ENCODE measurements at places on chromosomes 4 and X. TPM values are rescaled to one million over a fixed set of nuclear protein-coding genes. Genes with fewer than 3 reads are reported as not detected.

DNA sequence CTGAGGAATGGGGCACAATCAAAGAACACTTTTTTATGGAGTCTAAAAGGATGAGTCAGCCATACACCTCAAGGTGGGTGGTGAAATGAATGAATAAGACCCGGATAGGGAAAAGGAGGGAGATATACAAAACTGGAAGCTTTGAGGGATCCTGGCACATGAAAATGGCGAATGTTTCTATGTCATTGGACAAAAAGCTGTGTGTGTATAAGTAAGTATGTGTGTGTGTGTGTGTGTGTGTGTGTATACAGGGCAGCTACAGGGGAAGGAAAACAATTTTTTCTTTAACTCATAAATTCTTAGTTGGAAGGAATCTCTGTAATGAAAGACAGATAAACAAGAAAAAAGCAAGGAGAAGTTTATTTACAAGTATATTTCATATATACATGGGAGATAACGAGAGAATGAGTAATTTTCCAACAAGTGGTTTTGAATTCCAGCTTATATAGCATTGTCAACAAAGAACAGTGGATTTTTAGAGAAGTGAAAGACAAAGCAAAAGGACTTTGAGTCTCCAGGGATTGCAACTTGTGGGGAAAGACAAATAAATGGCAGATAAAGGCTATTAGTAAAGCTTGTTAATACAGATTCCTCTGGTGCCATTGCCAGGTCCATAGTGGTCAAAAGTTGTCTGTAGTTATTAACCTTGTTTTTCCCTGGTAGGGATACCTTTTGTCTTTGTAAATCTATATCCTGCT lies 99.7 kb downstream of the MMRN1 start:
- H3K4me3 ChIP-seq = no peak overlapping the region
- DNase-seq = no peak
- no peak overlapping the region for H3K27ac ChIP-seq
- no peaks in the 10 kb centered on the region for H3K27me3 ChIP-seq
- no peaks in the 10 kb centered on the region for H3K36me3 ChIP-seq

GRCh38 chrX:71214152-71214551 lies 8.9 kb upstream of the GJB1 start:
- no peaks in the 10 kb centered on the region for H3K4me1 ChIP-seq
- no peak for DNase-seq
- no peaks in the 10 kb centered on the region for H3K27me3 ChIP-seq
- no peaks in the 10 kb centered on the region for H3K36me3 ChIP-seq

- H3K27ac ChIP-seq = no peak overlapping the region
- H3K4me3 ChIP-seq = no peak overlapping the region
- no peaks in the 10 kb centered on the region for H3K27me3 ChIP-seq
- no peaks in the 10 kb centered on the region for H3K36me3 ChIP-seq
- DNase-seq = no peak
These were observed 607.8 kb downstream of the FSTL5 start for GRCh38 chr4:161555689-161556660.

GRCh38 chrX:56728752-56729151 lies 291 bp upstream of the NBDY start:
- H3K27me3 ChIP-seq = no peaks in the 10 kb centered on the region
- no peaks in the 10 kb centered on the region for H3K4me1 ChIP-seq
- DNase-seq = no peak
- no peaks in the 10 kb centered on the region for H3K36me3 ChIP-seq

DNA sequence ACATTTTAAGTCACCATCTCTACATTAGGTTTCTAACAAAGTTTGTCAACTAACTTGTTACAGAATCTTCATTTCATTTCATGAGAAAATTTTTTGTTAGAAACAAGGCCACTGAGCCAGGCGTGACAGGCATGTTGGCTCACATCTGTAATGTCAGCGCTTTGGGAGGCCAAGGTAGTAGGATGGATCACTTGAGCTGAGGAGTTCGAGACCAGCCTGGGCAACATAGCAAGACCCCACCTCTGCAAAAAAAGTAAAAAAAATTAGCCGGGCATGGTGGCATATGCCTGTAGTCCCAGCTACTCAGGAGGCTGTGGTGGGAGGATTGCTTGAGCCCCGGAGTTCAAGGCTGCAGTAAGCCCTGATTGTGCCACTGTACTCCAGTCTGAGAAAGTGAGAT lies 32.3 kb downstream of the FAT1 start:
- H3K4me3 ChIP-seq = no peak overlapping the region
- no peaks in the 10 kb centered on the region for H3K36me3 ChIP-seq
- peaks cover 1% of the 10 kb centered on the region for H3K4me1 ChIP-seq

DNA sequence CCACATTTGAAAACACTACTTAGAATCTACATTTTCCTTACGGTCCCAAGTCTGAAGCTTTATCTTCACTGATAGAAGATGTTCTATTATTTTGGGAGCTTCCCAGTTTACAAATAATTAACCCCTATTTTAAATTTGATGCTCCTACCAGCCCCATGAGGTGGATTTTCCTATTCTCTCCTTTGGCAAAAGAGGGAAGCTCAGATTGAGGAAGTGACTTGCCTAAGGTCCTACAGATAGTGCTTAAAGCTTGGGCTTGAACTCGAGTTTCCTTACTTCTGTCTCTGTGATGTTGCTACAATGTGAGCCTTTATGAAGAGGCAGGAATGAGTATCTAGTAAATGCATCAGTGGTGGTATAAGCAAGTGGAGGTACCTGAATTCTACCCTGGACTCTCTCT lies 27.5 kb downstream of the HEPH start:
- no peak for DNase-seq
- H3K27me3 ChIP-seq = no peaks in the 10 kb centered on the region
- no peak overlapping the region for H3K27ac ChIP-seq
- H3K4me1 ChIP-seq = no peaks in the 10 kb centered on the region
- no peaks in the 10 kb centered on the region for H3K36me3 ChIP-seq

GRCh38 chr4:88697141-88697540 lies 488 bp downstream of the NAP1L5 start:
- no peaks in the 10 kb centered on the region for H3K4me1 ChIP-seq
- H3K4me3 ChIP-seq = peak overlapping the region; percentile 62
- H3K27me3 ChIP-seq = no peaks in the 10 kb centered on the region
- DNase-seq = no peak

DNA sequence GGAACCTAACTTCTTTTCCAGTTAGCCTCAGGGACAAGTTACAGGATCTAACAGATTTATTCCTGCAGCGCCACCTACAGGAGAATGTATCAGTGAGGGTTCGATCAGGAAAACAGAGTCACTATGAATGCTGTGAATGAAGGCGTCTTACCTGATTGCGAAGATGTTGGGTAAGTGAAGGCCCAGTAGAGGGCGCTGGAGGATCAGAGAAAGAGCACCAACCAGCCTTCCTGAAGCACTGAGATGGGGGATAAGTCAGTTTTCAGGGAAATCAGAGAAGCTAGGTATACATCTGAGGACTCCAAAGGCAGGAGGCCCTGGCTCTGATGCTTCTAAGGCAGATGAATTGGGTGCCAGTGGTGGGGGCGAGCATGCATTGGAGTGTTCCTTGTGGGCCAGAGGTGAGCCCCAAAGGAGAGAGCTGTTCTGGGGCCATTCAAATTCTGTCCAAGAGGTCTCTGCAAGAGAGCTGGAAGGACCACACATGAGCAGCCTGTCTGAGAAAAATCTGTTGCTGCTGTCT lies 169.9 kb upstream of the AADAT start:
- no peaks in the 10 kb centered on the region for H3K36me3 ChIP-seq
- H3K4me1 ChIP-seq = no peaks in the 10 kb centered on the region
- H3K27ac ChIP-seq = no peak overlapping the region
- H3K27me3 ChIP-seq = no peaks in the 10 kb centered on the region

GRCh38 chrX:5250106-5250505 lies 978.6 kb downstream of the NLGN4X start:
- no peaks in the 10 kb centered on the region for H3K36me3 ChIP-seq
- H3K27ac ChIP-seq = no peak overlapping the region
- H3K27me3 ChIP-seq = no peaks in the 10 kb centered on the region
- H3K4me3 ChIP-seq = no peak overlapping the region
- DNase-seq = no peak

GRCh38 chr4:55458611-55459010 lies 62.9 kb downstream of the TMEM165 start:
- no peak for DNase-seq
- no peaks in the 10 kb centered on the region for H3K27me3 ChIP-seq
- H3K27ac ChIP-seq = no peak overlapping the region
- H3K4me1 ChIP-seq = no peaks in the 10 kb centered on the region

DNA sequence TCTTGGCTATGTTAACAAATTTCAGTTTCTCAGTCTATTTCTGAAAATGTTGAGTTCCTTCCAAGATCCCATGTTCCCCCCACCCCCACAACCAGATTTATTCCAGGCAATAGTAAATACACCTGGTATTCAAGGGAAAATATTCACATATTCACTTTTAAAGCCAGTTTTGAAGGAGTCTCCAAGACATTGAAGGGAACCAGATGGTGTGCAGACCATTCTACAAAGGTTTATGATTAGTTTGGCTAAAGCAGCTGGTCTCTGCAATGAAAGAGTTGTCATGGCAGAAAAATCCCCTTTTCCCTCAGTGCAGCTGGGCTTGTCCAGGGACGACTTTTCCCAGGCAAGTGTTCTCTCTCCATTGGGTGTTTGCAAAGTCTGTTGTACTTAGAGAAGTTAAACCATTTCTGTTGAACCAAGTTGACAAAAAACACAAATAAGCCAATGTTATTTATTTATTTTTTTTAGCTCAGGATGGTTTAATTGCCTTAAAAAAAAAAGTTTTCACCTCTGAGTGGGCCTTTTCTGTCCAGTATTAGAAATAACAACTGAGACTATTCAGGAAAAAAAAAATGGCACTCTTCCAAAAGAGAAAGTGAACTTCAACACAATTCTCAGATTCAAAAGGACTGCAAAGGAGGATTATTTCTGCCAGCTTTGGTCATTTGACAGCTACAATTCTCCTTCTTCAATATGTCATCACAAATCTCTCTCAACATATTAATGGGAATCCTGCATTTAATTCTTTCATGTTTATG lies 410.6 kb downstream of the IL1RAPL1 start:
- no peaks in the 10 kb centered on the region for H3K36me3 ChIP-seq
- no peak overlapping the region for H3K27ac ChIP-seq
- no peak overlapping the region for H3K4me3 ChIP-seq
- DNase-seq = no peak
- no peaks in the 10 kb centered on the region for H3K27me3 ChIP-seq

- H3K27me3 ChIP-seq = no peaks in the 10 kb centered on the region
- H3K27ac ChIP-seq = no peak overlapping the region
- H3K36me3 ChIP-seq = no peaks in the 10 kb centered on the region
- no peak for DNase-seq
- no peaks in the 10 kb centered on the region for H3K4me1 ChIP-seq
These were observed 268.1 kb downstream of the THOC2 start for GRCh38 chrX:123464709-123465108.

DNA sequence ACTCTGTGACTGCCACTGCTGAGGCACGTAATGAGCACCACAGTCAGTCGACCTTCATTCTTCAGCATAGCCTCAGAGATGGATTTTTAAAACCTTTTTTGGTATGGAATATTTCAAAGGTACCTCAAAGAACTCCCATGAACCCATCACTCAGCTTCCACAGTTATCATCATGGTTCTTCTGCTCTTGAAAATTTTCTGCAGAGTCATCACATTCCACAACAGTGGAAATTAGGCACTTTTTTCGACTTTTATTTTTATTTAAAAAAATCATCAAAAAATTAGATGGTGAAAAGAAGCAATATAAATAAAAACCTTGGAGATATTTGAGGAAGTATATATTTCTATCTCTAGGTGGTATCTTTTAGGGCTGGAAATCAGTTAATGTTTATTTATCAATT lies 37.5 kb downstream of the TBC1D19 start:
- no peak for DNase-seq
- peaks cover 5% of the 10 kb centered on the region for H3K4me1 ChIP-seq
- H3K36me3 ChIP-seq = no peaks in the 10 kb centered on the region
- no peak overlapping the region for H3K27ac ChIP-seq

DNA sequence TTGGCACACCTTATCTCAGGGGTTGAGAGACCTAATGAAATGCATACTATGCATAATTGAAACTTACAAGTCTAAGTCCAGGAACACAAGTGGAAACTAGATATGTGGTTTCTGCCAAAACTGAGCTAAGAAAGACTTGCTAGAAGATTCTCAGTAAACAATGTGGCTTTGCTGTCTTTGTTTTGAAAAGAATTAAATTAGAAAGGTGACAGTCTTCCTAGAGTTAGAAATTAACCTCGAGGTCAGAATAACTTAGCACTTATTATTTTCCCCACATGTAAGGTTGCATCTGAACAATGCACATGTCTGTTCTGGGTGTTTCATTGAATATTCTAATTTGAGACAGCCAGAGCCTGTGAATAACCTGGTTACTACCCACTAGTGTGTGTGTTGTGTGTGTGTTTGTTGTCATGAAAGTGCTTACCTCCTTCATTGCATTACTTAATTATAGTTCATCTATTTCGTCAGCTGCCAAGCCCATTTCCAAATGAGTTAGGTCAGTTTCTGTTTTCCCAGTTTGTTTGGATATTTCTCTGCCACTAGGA lies 1.5 kb downstream of the EREG start:
- no peak for DNase-seq
- H3K27ac ChIP-seq = no peak overlapping the region
- no peaks in the 10 kb centered on the region for H3K36me3 ChIP-seq
- H3K4me3 ChIP-seq = no peak overlapping the region
- no peaks in the 10 kb centered on the region for H3K27me3 ChIP-seq

- no peaks in the 10 kb centered on the region for H3K36me3 ChIP-seq
- no peaks in the 10 kb centered on the region for H3K4me1 ChIP-seq
- H3K27ac ChIP-seq = no peak overlapping the region
- no peak for DNase-seq
These were observed 55.8 kb downstream of the MBNL3 start for GRCh38 chrX:132433001-132433400.

- no peaks in the 10 kb centered on the region for H3K4me1 ChIP-seq
- no peak overlapping the region for H3K4me3 ChIP-seq
- no peaks in the 10 kb centered on the region for H3K36me3 ChIP-seq
- no peaks in the 10 kb centered on the region for H3K27me3 ChIP-seq
These were observed 9.9 kb upstream of the PI4K2B start for GRCh38 chr4:25223802-25224375.

GRCh38 chr4:44425614-44426208 lies 22.9 kb downstream of the KCTD8 start:
- no peaks in the 10 kb centered on the region for H3K4me1 ChIP-seq
- H3K36me3 ChIP-seq = no peaks in the 10 kb centered on the region
- H3K27me3 ChIP-seq = no peaks in the 10 kb centered on the region
- no peak overlapping the region for H3K4me3 ChIP-seq
- no peak overlapping the region for H3K27ac ChIP-seq

Gene RNF150
- total RNA-seq = 9.1 TPM

Gene IL1RAPL2
- total RNA-seq = 0.25 TPM

Gene ITGB1BP2
- 1.7 TPM for total RNA-seq

Gene C4orf36
- not detected for total RNA-seq

Gene PRSS12
- 15.0 TPM for total RNA-seq

Gene FAM184B
- not detected for total RNA-seq

Gene CYLC1
- total RNA-seq = not detected

Gene SHISA3
- total RNA-seq = 4.4 TPM

Gene KCNE5
- total RNA-seq = 1.2 TPM

Gene EMCN
- 20.1 TPM for total RNA-seq

Gene SLC2A9
- total RNA-seq = 7.9 TPM

Gene SMIM31
- not detected for total RNA-seq

Gene MAP7D2
- total RNA-seq = 0.98 TPM

Gene NXF3
- total RNA-seq = not detected

Gene MAOB
- total RNA-seq = 13.8 TPM
